ENCODE measurements at places on chromosomes 5 and 9.

GRCh38 chr9:105082843-105083242 is 154.9 kb upstream of the ABCA1 start:
- no peak for DNase-seq

- no peak for DNase-seq
Observed at GRCh38 chr5:89981021-89981420, 428.5 kb downstream of the CETN3 start.

DNA sequence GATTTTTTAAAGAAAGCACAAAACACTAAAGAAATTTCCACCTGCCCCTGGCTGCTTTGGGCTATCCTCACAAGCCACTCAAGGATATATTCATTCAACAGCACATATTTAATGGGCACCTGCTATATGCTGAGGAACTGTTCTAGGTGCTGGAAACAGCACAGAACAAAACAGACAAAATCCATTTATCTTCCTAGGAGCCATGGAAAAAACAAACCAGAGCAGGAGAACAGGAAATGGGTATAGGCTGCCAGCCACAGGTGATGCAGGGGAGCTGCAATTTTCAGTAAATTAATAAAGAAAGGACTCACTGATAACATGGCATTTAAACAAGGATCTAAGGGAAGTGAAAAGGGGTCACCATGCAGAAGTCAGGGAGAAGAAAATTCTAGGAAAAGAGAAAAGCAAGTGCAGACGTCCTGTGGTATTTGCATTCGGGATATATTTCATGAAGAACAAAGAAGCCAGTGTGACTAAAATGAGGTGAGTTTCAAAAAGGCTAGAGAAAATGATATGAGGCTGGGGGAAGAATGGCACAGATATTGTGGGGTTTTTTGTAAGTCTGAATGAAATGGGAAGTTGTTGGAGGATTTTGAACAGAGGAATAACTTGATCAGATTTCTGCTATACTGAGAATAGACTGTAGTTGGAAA is 152.2 kb downstream of the ADAMTSL1 start:
- DNase-seq = no peak

DNA sequence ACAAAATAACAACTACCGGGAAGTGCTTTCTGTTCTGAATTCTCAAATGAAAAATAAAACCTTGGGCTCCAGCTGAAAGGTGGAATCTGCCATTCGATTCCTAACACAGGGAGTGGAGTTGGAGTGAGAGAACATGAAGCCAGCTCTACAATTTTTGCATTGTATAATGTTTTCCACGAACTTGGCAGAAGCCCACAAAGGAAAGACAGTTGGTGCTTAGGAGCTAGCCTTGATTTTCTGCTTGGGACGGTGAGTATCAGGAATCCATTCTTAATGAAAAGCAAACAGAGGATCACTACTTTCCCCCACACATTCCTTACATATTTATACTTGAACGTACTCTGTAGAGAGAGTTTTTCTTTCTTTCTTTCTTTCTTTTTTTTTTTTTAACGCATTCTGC is 74.2 kb upstream of the FBXL7 start:
- DNase-seq = no peak

GRCh38 chr9:26159575-26160392 is 481.5 kb upstream of the TUSC1 start:
- no peak for DNase-seq

DNA sequence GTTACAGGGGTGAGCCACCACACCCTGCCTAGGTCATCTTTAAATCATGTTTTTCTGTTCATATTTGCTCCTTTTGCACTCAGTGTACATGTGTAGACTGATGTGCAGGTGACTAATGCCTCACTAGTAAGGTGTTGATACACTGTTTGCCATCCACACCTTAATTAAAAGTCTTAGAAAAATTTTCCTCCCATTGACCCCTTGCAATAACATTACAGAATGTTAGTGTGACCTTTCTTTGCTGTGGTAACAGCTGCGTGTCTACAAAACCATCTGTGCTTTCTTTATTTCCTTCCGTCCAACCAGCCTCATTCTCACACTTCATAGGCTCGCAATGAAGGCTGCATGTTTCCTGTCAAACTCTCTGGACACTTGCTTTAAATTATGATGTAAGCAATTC is 6.6 kb upstream of the CEMIP2 start:
- no peak for DNase-seq

Data from foreskin melanocyte (primary cell).